Spinal cord (tissue), 10 donors: ENCODE measurements at places on chromosomes 1 and 21. TPM values are rescaled to one million over a fixed set of nuclear protein-coding genes. Genes with fewer than 3 reads are reported as not detected.
A peak's percentile ranks its signal among the peaks of the same experiment; 100 is the strongest.

- no peak overlapping the region for H3K4me3 ChIP-seq
- peaks cover 14% of the 10 kb centered on the region for H3K36me3 ChIP-seq
- H3K27me3 ChIP-seq, result no peaks in the 10 kb centered on the region
- peaks cover 49% of the 10 kb centered on the region for H3K4me1 ChIP-seq
Observed at GRCh38 chr1:22814176-22815042, 103.8 kb downstream of the EPHB2 start.

QSOX1 gene
- polyA plus RNA-seq, result 46.5 TPM

OR10K1 gene
- not detected for polyA plus RNA-seq

GRCh38 chr1:235225299-235225698 lies 64.2 kb upstream of the RBM34 start:
- no peaks in the 10 kb centered on the region for H3K4me1 ChIP-seq
- no peak overlapping the region for H3K27ac ChIP-seq
- H3K27me3 ChIP-seq, result no peaks in the 10 kb centered on the region
- H3K36me3 ChIP-seq, result peaks cover 34% of the 10 kb centered on the region
- no peak overlapping the region for H3K4me3 ChIP-seq
- no peak for DNase-seq

GRCh38 chr1:25216123-25216522 lies 16.2 kb downstream of the SYF2 start:
- H3K27ac ChIP-seq, result no peak overlapping the region
- no peaks in the 10 kb centered on the region for H3K4me1 ChIP-seq
- peaks cover 2% of the 10 kb centered on the region for H3K27me3 ChIP-seq
- no peak overlapping the region for H3K4me3 ChIP-seq
- peaks cover 10% of the 10 kb centered on the region for H3K36me3 ChIP-seq
- DNase-seq, result no peak

GRCh38 chr1:23450894-23451293 lies 26.3 kb upstream of the TCEA3 start:
- no peaks in the 10 kb centered on the region for H3K27me3 ChIP-seq
- peaks cover 31% of the 10 kb centered on the region for H3K36me3 ChIP-seq
- H3K4me3 ChIP-seq, result no peak overlapping the region
- H3K27ac ChIP-seq, result no peak overlapping the region
- DNase-seq, result no peak
- peaks cover 14% of the 10 kb centered on the region for H3K4me1 ChIP-seq

DNA sequence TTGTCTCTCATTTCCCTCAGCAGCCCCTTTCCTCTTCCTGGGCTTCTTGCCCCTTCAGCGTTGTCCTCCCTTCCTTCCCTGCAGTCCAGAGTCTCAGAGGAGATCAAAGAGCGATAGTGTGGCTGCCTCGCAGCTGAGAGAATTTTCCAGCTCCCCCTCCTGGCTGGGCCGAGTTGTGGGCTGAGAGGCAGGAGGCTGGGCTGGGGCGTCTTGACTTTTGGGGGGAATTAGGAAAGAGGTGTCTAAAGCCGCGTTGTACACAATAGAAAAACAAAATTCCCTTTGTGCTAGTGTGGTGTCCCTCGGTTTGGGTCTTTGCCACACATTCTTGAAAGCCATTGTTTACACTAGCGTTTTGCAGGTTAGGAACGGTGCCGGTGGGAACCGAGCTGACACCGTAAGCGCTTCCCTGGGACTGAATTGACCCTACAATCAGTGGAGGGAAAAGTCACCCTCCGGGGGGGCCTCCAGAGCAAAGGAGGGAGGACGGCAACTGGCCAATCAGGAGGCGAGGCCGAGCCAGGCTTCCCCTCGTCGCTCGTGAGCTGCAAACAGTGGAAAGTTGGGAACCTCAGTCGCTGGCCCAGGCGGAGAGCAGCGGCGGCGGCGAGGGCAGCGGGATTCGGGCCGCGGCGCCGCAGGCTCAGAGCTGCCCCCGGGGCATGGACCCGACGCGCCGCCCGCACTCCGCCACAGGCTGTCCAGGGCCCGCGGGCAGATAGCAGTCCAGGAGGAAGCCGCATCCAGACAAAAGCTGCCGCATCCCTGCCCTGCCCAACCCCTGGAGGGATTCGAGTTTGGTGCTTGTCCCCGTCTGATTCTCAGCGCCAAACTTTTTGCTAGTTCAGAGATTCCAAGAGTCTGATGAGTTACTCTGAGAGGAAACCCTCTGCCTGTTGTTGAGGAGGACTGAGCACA lies at the start of gene HMCN1:
HMCN1 (plus strand) TSS at position 574 of the 918 bp plus-strand sequence. CDS start 389 bp downstream, outside the sequence.
- peak within 1 kb of the TSS; percentile 79 for H3K27ac ChIP-seq
- H3K36me3 ChIP-seq, result no peaks in the 10 kb centered on the region
- H3K27me3 ChIP-seq, result no peaks in the 10 kb centered on the region

FAM76A gene
- polyA plus RNA-seq, result 12.3 TPM

- H3K4me3 ChIP-seq, result no peak overlapping the region
- peaks cover 26% of the 10 kb centered on the region for H3K4me1 ChIP-seq
- DNase-seq, result no peak
- peaks cover 4% of the 10 kb centered on the region for H3K36me3 ChIP-seq
- H3K27me3 ChIP-seq, result no peaks in the 10 kb centered on the region
- H3K27ac ChIP-seq, result peak overlapping the region; percentile 43
Observed at GRCh38 chr1:12475101-12475500, 142.9 kb downstream of the DHRS3 start.

DCST2 gene
- 1.2 TPM for polyA plus RNA-seq

DNA sequence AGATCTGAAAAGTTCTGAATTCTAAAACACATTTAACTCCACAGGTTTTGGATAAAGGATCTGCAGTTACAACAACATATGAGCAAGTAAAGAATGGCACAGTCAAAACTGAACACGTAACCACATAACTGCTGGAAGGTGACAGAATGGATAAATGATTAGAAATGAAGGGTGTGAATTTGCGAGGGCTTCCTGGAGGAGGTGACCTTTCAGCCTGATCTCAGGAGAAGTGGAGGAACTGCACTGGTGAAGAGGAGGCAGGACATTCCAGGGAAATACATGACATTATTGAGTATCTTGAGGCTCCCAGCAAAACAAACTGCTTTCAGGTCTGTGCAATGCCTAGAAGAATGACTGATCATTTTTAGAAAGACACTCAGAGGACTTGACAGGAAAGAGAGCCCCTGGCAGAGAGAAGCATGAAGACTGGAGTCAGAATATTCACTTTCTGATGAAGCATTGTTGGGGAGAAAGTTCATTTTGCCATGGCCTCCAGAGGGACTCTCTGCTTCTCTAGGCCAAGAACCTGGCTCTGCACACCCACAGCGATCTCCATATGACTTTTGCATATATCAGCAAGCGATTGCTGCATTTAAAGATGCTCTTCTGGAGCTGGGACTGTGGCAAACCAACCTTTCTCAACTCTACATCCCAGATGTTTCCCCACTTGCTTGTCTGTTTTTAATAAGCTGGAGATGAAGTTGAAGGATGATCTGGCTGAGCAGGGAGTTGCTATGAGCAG lies 122.7 kb upstream of the FAM78B start:
- H3K27me3 ChIP-seq, result no peaks in the 10 kb centered on the region
- peak; percentile 20 for DNase-seq
- H3K27ac ChIP-seq, result no peak overlapping the region
- no peak overlapping the region for H3K4me3 ChIP-seq

- no peak overlapping the region for H3K27ac ChIP-seq
- H3K36me3 ChIP-seq, result no peaks in the 10 kb centered on the region
- no peak for DNase-seq
- H3K4me1 ChIP-seq, result peaks cover 23% of the 10 kb centered on the region
- H3K4me3 ChIP-seq, result no peak overlapping the region
- H3K27me3 ChIP-seq, result no peaks in the 10 kb centered on the region
Observed at GRCh38 chr1:94876362-94876761, 50.5 kb downstream of the CNN3 start.

DNA sequence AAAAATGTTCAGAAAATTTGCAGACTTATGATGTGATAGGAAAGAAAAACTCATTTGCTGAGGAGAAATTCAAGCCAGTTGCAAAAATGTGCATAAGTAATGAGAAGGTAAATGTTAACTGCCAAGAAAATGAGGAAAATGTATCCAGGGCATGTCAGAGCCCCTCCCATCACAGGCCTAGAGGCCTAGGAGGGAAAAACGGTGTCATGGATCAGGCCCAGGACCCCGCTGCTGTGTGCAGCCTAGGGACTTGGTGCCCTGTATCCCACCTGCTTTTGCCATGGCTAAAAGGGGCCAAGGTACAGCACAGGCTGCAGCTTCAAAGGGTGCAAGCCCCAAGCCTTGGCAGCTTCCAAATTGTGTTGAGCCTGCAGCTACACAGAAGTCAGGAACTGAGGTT lies 214.0 kb upstream of the ADGRL4 start:
- no peaks in the 10 kb centered on the region for H3K36me3 ChIP-seq
- no peaks in the 10 kb centered on the region for H3K4me1 ChIP-seq
- H3K27me3 ChIP-seq, result no peaks in the 10 kb centered on the region
- DNase-seq, result no peak
- no peak overlapping the region for H3K27ac ChIP-seq

CSF3R gene
- 16.6 TPM for polyA plus RNA-seq

DNA sequence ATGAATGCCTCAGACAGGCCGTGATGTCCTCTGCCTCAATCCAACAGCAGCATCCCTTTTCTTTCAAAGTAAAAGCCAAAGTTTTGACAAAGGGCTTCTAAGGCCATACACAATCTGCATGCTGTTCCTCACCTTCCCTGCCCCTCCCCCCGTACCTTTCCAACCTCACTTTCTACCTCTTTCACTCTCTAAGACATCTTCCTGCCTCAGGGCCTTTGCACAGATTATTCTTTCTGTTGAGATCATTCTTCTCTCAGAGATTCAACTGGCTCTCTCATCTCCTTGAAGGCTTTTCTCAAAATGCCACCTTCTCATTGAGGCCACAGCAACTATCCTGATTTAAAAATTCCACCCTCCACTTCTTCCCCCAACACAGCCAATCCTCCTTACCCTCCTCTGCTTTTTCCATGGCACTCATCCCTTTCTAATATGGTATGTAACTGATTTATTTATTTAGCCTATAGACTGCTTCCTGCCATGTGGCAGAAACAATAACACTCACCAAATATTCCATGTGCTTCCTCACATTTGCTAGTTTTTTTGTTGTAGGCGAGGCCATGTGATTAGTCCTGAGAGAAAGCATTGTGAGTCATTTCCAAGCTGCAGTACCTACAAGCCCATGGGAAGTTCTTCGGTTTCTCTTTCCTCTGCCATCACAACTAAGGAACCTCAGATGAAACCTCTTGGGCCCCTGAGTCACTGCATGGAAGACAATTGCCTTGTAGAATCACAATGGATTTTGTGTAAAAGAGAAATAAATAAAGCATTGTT lies 58.7 kb upstream of the GADD45A start:
- H3K27me3 ChIP-seq, result no peaks in the 10 kb centered on the region
- H3K4me3 ChIP-seq, result no peak overlapping the region
- no peak overlapping the region for H3K27ac ChIP-seq
- no peak for DNase-seq
- no peaks in the 10 kb centered on the region for H3K4me1 ChIP-seq

KLHL17 gene
- polyA plus RNA-seq, result 26.0 TPM

- H3K27me3 ChIP-seq, result no peaks in the 10 kb centered on the region
- peak within 1 kb of the TSS; percentile 54 for H3K4me3 ChIP-seq
Observed at GRCh38 chr1:241532162-241532531, at the start of gene KMO. Gene KMO, plus strand, starts transcription at chr1:241532378. Its CDS starts 67 bp downstream, at chr1:241532445.

KCNJ9 gene
- 11.2 TPM for polyA plus RNA-seq

DNA sequence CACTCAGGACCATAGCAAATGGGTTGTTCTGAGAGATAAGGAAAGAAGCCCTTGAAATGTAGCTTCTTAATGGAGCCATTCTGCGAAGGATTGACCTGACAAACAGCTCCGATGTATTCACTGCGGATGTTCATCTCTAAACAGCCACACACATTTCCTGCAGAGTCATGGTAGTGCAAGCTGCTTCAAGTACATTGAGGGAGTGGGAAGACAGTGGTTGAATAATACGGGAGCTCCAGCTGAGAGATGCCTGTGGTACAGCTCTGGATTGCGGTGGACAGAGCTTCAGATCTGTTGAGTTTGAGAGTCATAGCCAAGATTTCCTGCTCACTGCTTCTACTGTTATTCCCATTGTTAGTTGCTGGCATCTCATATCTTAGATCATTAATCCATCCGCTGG lies 86.6 kb downstream of the ZBTB18 start:
- no peaks in the 10 kb centered on the region for H3K36me3 ChIP-seq
- no peaks in the 10 kb centered on the region for H3K4me1 ChIP-seq
- no peak overlapping the region for H3K4me3 ChIP-seq
- no peak overlapping the region for H3K27ac ChIP-seq

LRRC40 gene
- 32.2 TPM for polyA plus RNA-seq

GRCh38 chr1:196409586-196409985 lies 198.7 kb downstream of the KCNT2 start:
- DNase-seq, result no peak
- H3K4me3 ChIP-seq, result no peak overlapping the region
- no peak overlapping the region for H3K27ac ChIP-seq
- no peaks in the 10 kb centered on the region for H3K4me1 ChIP-seq

TINAGL1 gene
- 5.3 TPM for polyA plus RNA-seq

DNA sequence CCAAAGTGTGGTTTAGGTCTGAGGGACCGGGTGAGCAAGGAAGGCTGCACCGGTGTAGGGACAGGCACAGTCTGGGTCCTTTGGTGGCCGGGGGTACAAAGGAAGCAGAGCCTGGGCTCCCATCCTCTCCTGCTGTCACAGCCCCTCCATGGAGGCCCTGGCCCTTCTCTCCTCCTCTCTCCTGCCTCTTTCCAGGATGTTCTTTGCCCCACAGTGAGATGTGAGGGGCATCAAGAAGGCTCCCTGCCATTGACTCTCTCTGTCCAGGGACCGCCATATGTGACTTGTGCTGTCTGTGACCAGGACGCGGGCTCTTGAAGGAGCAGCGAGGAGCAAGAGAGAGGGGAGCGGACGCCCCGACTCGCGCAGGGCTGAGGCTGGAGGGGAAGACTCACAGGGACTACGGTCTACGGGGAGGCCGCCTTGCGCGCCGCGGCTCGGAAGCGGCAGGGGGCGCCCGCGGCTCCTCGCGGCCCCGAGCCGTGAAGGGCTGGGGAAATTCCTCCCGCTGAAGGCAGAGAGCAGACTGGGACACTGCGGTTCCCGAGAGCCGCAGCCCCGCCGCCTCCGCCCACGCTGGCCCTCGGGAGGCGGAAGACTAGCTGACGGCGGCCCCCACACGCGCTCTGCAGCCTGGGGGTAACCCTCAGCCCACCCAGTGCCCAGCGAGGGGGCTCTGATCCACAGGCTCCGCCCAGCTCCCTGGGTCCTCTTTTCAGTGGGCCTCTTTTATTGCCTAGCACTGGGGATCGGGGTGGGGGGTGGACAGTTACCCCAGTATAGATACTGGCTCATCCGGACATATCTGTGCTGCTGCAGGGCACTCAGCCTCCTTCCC lies 40.8 kb downstream of the MAB21L3 start:
- DNase-seq, result no peak
- peaks cover 22% of the 10 kb centered on the region for H3K4me1 ChIP-seq
- no peaks in the 10 kb centered on the region for H3K36me3 ChIP-seq
- H3K27me3 ChIP-seq, result no peaks in the 10 kb centered on the region
- peak overlapping the region; percentile 47 for H3K27ac ChIP-seq

KCNK2 gene
- 33.2 TPM for polyA plus RNA-seq

DNAH14 gene
- 16.5 TPM for polyA plus RNA-seq

GRCh38 chr21:27206368-27206982 lies 239.6 kb upstream of the ADAMTS5 start:
- H3K36me3 ChIP-seq, result no peaks in the 10 kb centered on the region
- H3K27ac ChIP-seq, result no peak overlapping the region
- H3K4me1 ChIP-seq, result no peaks in the 10 kb centered on the region
- H3K4me3 ChIP-seq, result no peak overlapping the region

GRCh38 chr21:43885721-43886120 lies 20.7 kb downstream of the AGPAT3 start:
- no peak for DNase-seq
- no peaks in the 10 kb centered on the region for H3K27me3 ChIP-seq
- no peak overlapping the region for H3K4me3 ChIP-seq
- H3K27ac ChIP-seq, result no peak overlapping the region

PTCH2 gene
- 21.6 TPM for polyA plus RNA-seq

SV2A gene
- 172 TPM for polyA plus RNA-seq
